Calu3 (cell line): ENCODE measurements at places on chromosomes 3 and 15. TPM values are rescaled to one million over a fixed set of nuclear protein-coding genes. Genes with fewer than 3 reads are reported as not detected.
A peak's percentile ranks its signal among the peaks of the same experiment; 100 is the strongest.

DNA sequence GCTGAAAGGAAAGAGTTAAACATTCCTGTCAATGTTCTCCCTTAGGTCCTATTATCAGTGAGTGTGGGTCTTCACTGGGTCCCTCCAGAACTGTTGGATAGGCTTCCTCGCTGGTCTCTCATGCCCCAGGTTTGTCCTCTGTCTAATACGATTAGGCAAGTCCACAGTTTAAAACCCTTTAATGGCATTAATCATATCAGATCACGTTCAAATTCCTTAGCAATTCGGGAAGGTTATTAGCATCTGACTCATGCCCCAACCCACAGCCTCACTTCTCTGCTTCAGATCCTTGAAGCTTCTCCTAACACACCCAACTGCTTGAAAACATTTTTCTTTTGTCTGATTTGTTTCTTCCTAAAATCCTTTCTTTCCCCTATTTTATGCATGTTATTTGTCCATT lies 224.3 kb upstream of the ATP10A start:
- DNase-seq: no peak

- DNase-seq: no peak
Observed at GRCh38 chr15:22871481-22872086, 33.1 kb downstream of the NIPA2 start.

GRCh38 chr3:61564395-61565059 lies 3.2 kb downstream of the PTPRG start:
- peak; percentile 6 for DNase-seq

DNA sequence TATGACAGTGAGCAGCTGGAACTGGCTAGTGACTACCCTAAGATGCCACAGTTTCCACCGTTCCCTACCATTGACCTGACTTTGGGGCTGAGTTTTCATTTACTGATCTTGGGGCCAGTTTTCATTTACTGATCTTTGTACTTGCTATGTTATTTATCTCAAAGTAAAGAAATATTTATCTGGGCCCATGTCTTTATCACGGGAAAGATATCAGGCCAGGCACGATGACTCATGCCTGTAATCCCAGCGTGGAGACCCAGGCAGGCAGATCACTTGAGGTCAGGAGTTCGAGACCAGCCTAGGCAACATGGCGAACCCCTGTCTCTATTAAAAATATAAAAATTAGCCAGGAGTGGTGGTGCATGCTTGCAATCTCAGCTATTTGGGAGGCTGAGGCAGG lies 83.5 kb downstream of the EOMES start:
- DNase-seq: no peak

- no peak for DNase-seq
Observed at GRCh38 chr3:37964716-37965115, 25.9 kb upstream of the VILL start.

CSPG4 gene
- total RNA-seq: 0.05 TPM in 1 of 2 replicates, not detected in the other

DNA sequence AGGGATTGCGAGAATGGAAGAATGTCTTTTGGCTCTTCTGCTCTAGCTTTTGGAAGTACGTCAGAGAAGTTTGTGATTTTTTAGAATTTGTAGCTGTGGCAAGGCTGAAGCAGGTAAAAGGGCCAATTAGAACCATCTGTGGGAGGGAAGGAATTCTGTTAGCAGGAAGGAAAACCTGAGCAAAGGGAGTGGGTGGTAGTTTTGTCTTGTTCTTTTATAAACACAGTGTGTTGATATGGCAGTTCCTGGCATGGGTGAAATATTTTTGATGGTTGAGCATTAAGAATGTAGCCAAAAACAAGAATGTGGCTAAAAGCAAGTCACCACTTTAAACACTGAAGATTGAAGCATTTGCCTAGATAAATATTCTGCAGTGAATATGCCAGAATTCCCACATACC lies 23.8 kb downstream of the DAG1 start:
- no peak for DNase-seq

CP gene
- 4.0 and 5.4 TPM in 2 replicates for total RNA-seq

BFSP2 gene
- not detected in 2 replicates for total RNA-seq

ANKUB1 gene
- total RNA-seq: not detected in 2 replicates

DNA sequence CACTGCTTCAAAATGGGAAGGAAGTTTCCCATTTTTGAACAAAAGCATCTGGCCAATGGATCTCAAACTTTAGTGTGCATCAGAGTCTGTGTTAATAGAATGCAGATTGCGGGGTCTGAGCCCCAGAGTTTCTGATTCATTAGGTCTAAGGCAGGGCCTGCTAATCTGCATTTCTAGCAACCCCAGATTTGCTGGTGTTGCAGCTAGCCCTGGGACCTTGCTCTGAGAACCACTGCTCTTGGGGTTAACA lies 30.7 kb upstream of the USP3 start:
- DNase-seq: no peak

GRCh38 chr3:36364260-36364659 lies 16.0 kb upstream of the STAC start:
- DNase-seq: no peak

SCN11A gene
- total RNA-seq: 0.09 TPM in 1 of 2 replicates, not detected in the other

- no peak for DNase-seq
Observed at GRCh38 chr15:80324545-80325080, 72.6 kb upstream of the CTXND1 start.

- no peak for DNase-seq
Observed at GRCh38 chr3:114645392-114645791, 351.6 kb downstream of the TIGIT start.

- DNase-seq: no peak
Observed at GRCh38 chr15:52281085-52282035, 14.2 kb downstream of the MYO5C start.

- no peak for DNase-seq
Observed at GRCh38 chr15:60772395-60773120, 293.6 kb upstream of the ICE2 start.

ZSCAN29 gene
- 18.6 and 27.1 TPM in 2 replicates for total RNA-seq

DNA sequence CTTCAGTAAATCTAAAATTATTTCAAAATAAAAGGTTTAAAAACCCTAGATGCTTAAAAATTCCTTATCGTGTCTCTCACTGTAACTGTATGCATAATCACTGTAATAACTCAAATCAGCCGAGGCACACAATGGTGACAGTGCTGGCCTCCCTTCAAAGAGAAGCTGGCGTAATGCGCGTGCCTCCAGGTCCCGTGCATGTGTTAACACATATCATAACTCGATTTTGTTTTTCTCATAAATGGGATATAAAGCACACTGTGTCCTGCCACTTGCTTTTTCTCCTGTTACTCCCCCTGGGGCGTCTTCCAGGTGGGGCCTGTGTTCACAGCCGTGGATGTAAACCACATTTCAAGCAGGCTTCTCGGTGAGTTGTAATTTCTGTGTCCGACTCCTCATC lies 56.0 kb downstream of the TPRA1 start:
- DNase-seq: no peak

DNA sequence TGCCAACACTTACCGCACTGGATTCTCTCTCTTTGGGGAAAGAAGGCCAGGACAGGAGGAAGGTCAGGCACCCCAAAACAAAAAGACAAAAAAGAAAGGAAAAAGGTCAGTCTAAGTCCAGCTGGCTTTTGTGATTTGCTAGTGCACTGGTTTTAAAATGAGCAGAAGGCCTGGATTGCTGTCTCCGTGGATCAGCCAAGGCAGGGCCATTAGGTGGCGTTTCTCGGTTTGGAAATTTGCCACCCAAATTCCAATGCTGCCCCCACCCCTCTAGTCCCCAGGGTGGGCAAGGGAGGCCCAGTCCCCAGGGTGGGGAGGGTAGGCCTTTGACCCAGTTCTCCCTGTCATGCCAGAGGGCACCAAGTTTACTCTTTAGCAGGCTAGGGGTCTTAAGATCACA lies 33.3 kb downstream of the TLE3 start:
- no peak for DNase-seq

SCN5A gene
- 0.42 and 0.61 TPM in 2 replicates for total RNA-seq

DNA sequence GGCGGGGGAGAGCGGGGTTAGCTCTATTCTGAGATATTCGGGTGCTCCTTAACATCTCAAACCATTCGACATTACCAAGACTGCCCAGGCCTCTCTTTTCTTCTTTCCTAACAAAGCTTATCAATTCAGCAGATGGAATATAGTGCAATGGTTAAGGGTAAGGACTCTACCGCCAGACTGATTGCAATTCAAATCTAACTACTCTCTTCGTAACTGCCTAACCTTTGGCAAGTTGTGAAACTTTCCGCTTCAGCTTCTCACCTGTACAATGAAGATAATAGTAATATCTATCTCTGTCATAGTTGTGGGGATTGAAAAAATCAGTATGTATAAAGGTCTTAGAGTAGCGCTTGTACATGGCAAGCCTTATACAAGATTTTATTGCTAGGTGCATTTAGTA lies 972 bp downstream of the UBA5 start:
- no peak for DNase-seq

DNA sequence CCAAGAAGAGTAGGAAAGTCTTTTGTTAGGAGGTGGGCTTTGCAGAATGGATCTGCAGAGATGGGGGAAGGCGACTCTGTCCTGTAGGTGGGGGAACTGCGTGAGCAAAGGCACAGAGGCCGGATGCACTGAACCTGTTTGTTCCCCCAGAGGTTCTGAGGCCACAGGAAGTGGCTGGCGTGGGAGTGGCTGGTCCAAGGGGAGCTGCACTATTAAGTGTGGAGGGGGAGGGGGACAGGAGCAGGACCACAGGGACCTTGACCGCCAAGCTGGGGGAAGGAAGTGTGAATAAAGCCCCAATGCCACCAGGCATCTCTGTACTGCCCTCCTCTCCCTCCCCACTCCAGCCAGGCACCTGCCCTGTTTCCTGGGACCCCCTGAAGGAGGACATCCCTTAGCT lies 51.8 kb downstream of the CYP11A1 start:
- no peak for DNase-seq

DNA sequence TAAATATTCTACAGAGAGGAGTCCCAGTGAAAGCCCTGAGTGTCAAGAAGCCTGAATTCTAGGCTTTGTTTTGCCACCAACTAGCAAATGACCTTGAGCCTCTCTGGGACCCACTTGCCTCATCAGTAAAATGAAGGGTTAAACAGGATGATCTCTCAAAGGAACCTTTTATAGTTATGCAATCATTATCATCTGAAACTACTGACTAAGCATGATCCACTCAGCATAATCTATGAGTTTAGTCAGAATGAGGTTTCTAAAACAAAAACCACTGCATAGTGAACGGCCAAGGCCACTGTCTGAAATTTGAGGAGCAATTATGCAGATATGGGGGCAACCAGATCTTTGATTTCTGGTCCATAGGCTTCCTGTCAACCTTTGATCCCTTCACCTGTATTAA lies 319.0 kb downstream of the MECOM start:
- no peak for DNase-seq

GRCh38 chr15:78620021-78620526 lies 722 bp downstream of the CHRNA3 start:
- no peak for DNase-seq

DNA sequence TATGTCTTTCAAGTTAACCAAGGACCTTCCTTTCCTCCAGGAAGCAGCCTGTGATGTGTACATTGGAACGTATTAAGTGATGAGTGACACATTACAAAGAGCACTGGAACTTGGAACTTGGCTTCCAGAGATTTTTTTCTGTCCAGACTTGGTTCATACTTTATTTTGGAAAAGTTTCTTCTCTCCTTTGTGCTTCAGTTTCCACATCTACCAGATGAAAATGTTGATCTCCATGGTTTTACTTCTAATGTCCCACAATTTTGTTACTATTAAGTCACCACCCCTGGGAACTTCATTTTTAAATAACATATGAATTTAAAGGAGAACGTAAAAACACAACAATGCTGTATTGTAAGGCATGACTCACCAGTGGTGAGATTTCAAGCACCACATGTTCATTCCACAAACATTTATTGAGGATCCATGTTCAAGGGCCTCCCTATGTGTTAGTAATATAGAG lies 290.7 kb upstream of the LMCD1 start:
- DNase-seq: no peak

IL17RE gene
- total RNA-seq: 25.5 and 30.6 TPM in 2 replicates

SNX22 gene
- total RNA-seq: 1.3 and 1.6 TPM in 2 replicates

GRCh38 chr15:43150191-43150929 lies 17.0 kb downstream of the TMEM62 start:
- DNase-seq: no peak

DNA sequence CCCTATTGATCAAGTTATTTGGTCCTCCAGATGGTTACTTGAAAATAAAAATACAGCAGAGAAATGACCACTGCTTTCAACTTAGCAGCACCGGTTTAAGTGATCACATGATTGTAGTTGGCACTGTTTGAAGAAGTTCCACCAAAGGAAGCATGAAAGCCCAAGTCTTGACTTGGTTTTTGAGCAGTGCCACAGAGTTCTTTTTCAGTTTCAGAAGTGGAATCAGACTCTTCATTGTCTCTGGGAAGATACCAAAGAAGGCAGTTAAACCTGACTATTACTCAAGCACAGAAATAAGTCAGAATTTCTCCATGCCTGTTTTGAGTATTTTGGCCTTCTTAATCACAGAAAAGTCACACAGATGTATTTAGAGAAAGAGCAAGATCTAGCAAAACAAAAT lies 66.7 kb downstream of the BBX start:
- DNase-seq: no peak

GRCh38 chr15:89654301-89654761 lies 936 bp downstream of the KIF7 start:
- DNase-seq: no peak

AQP9 gene
- total RNA-seq: not detected in 2 replicates

ZNF860 gene
- total RNA-seq: 7.5 and 11.8 TPM in 2 replicates

DNA sequence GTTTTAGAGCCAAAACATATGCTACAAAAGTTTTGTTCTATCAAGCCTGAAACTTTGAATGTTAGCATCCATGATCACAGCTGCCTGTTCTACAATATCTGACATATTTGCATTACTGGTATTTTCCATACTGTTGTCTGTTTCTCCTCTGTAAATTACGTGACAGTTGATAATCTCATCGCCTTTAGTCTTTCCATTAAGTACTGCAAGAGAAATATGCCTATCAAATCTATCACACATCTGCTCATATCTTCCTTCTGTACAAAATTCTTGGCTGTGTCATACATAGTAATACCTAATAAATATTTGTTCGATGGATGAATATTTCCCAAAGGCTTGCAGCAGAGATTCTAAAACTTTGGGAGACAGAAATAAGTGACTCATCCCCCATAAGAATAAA lies 717.3 kb downstream of the OTOL1 start:
- DNase-seq: no peak
